ENCODE measurements at places on chromosomes 11 and 22. TPM values are rescaled to one million over a fixed set of nuclear protein-coding genes. Genes with fewer than 3 reads are reported as not detected.

Gene CABP2
- polyA plus RNA-seq, result 0.68 TPM

Gene APOL3
- 17.4 TPM for polyA plus RNA-seq

DNA sequence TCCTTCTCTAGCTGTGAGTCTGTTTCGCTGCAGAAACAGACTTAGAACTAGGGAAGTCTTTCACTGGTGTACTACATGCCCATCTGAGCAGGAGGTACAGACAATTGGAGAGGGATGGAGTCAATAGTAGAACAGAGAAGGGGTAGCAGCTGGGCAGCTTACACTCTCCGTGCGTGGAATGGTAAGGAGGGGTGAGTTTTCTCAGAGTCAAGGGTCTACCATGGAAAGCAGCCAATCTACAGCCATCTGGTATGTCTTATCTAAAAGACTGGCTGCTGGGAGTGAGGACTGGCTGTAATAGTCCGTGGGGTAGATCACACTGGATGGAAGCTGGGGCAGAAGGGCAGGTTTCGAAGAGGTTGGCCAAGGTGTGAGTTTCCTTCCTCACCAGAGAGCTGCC is 137.3 kb upstream of the TENM4 start:
- no peak for DNase-seq

DNA sequence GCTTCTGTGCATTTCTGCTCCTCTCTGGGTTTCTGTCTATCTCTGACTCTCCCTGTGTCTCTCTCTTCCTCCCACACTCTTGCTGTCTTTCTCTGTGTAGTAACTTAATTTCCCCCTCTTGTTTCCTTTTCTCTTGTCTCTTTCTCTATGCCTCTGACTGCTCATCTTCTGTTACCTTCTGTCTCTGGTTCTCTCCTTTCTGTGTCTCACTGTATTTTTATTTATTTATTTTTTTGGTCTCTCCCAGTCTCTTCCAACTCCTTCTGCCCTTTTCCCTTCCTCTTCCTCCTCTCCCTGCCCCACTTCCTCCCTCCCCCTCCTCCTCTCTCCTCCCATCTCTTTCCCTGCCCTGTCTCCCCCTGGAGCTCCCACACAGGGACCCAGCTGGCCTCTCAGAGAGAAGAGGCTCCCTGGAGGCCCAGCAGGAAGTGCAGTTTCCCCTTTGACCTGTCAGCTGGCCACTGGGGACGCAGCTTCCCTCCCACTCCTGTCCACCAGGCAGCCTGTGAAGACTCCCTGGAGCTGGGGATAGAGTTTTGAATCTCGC is 38.3 kb upstream of the MYH9 start:
- peak; percentile 69 for DNase-seq

DNA sequence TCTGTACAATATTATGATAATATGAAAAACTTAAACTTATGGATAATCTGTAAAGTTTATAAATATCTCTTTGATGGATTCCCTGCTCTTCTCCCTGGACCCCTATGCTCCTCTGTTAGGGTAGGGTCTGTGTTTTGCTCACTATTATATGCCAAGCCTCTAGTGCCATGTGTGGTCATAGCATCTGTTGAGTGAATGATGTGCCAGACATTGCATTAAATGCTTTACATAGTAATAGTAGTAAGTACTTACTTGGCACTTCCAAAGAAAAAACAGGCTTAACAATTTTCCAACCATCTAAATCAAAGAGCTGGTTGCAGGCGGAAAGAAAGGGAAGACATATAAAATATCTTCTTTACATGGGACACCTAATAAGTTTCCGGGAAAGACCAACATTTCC is 46.8 kb downstream of the LGR4 start:
- DNase-seq, result no peak

DNA sequence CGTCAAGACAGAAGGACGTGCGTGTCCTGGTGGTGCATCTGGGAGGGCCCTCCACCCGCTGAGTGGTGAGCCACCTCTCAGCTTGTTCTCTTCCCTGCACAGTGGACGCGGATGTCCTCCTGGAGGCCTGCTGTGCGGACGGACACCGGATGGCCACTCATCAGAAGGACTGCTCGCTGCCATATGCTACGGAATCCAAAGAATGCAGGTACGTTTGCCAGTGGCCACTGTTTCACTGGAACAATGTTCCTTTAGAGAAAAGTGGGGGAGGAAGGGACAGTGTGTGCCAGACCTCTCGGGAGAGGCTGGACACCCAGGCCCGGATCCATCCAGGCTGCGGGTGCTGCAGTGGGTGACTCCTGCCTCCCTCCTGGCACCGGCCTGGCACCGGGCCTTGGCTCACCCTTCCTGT is 15.9 kb downstream of the FBLN1 start:
- DNase-seq, result no peak

- no peak for DNase-seq
Observed at GRCh38 chr22:27262361-27262760, 539.2 kb downstream of the MN1 start.

DNA sequence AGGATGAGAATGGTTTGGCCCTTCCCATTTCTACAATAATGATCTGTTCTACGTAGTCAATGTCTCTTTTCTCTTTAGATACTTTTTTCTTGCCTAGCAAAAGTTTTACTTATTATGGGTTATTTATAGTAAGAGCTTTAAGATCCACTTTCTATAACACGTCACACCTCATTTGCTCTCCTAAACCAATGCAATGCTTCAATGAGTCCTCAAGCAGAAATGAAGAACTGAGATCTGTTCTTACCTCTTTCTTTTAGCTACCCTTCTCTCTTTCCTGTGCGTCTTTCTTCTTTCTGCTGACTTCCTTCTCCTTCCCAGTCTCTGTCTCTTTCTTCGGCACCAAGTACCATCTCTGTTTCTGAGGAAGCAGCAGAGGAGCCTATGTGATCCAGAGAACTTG is 61.8 kb downstream of the SNX19 start:
- DNase-seq, result no peak

- peak; percentile 21 for DNase-seq
Observed at GRCh38 chr11:109641549-109641948, 219.6 kb downstream of the C11orf87 start.

GRCh38 chr11:115054570-115055538 is 376.5 kb downstream of the NXPE2 start:
- no peak for DNase-seq
